ENCODE measurements at places on chromosomes 3 and 15.

GRCh38 chr3:69403454-69403853, 17.6 kb upstream of the FRMD4B start:
- DNase-seq: no peak

DNA sequence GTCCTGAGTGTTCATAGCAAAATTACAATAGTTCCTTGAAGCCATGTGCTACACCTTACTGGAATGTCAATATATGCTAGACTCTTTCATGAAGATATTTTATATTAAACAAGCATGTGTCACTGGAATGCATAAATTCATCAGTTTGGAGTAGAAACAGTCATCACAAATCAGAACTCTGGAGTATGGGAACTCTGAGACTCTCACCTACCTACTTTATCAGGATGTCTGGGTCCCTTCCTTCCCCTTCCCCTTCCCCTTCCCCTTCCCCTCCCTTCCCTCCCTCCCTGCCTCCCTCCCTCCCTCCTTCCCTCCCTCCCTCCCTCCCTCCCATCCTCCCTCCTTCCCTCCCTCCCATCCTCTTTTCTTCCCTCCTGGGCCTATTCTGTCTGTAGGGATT, 144.7 kb upstream of the PEX5L start:
- no peak for DNase-seq

- peak; percentile 31 for DNase-seq
These were observed 16.0 kb upstream of the SRP14 start for GRCh38 chr15:40054855-40055575.

DNA sequence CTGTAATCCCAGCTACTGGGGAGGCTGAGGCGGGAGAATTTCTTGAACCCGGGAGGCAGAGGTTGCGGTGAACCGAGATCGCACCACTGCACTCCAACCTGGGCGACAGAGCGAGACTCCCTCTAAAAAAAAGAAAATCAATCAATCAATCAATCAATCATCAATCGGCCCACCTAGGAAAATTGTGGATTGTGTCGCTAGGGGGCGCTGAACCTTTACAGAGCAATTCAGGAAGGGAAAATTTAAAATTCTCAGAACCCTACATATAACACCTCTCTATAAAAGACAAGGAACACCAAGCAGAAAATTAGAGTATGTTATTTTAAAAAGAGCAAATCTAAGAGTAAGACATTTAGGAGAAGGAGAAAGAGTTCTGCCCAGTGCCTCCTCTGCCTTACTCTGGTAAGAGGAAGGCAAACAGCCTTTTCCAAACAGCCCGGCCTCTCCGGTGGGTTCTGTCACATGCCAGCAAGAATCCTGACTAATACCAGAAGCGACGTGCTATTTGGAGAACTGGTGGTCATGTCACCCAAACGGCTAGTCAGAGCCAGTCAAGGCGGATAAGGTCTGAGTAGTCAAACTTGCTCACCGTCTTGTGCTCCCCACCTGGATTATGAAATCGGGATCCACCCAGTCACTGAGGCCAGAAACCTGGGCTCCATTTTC, 22.3 kb upstream of the SMCO1 start:
- no peak for DNase-seq
